B cell (primary cell): ENCODE measurements at places on chromosomes 1 and 21.

- no peaks in the 10 kb centered on the region for H3K4me1 ChIP-seq
- no peak for DNase-seq
- H3K4me3 ChIP-seq: no peak overlapping the region
- H3K27ac ChIP-seq: no peak overlapping the region
Measured at GRCh38 chr1:221001167-221001566, 121.9 kb downstream of the HLX start.

GRCh38 chr1:231958448-231958847 lies 331.9 kb downstream of the DISC1 start:
- no peaks in the 10 kb centered on the region for H3K4me1 ChIP-seq
- H3K27me3 ChIP-seq: no peaks in the 10 kb centered on the region
- H3K36me3 ChIP-seq: no peaks in the 10 kb centered on the region
- H3K4me3 ChIP-seq: no peak overlapping the region

- no peak overlapping the region for H3K27ac ChIP-seq
- H3K36me3 ChIP-seq: no peaks in the 10 kb centered on the region
- H3K27me3 ChIP-seq: no peaks in the 10 kb centered on the region
- no peak for DNase-seq
Measured at GRCh38 chr1:78682496-78682895, 32.9 kb downstream of the IFI44 start.

GRCh38 chr1:218817691-218818465 lies 355.8 kb upstream of the LYPLAL1 start:
- no peak overlapping the region for H3K4me3 ChIP-seq
- no peaks in the 10 kb centered on the region for H3K36me3 ChIP-seq
- no peak overlapping the region for H3K27ac ChIP-seq
- no peaks in the 10 kb centered on the region for H3K27me3 ChIP-seq
- DNase-seq: no peak

- peaks cover 6% of the 10 kb centered on the region for H3K27me3 ChIP-seq
- no peak overlapping the region for H3K27ac ChIP-seq
- H3K4me3 ChIP-seq: no peak overlapping the region
- DNase-seq: peak; percentile 33
- no peaks in the 10 kb centered on the region for H3K4me1 ChIP-seq
- no peaks in the 10 kb centered on the region for H3K36me3 ChIP-seq
Measured at GRCh38 chr1:152479792-152480595, 30.6 kb upstream of the LCE5A start.

GRCh38 chr1:210633636-210634035 lies 304.9 kb downstream of the HHAT start:
- DNase-seq: no peak
- no peak overlapping the region for H3K27ac ChIP-seq
- H3K4me3 ChIP-seq: no peak overlapping the region
- no peaks in the 10 kb centered on the region for H3K27me3 ChIP-seq

DNA sequence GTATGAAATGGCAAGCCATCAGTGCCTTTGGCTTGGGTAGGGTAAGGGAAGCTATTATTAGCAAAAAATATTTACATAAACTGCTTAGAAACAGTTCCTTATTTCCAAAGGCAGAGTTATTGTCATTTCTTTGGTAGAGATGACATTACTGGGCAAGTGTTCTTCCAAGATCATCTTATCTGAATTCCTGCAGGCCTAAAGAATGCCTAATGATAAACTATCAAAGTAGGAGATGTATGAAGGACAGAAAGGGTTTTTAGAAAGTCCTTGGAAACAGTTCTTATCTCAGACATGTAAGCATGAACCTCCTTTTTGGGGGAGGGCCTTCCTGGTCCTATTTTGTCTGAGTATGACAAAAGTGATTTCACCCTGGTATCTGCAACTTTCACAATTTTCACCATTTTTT lies 5.1 kb upstream of the FRRS1 start:
- DNase-seq: no peak
- H3K27ac ChIP-seq: no peak overlapping the region
- peaks cover 3% of the 10 kb centered on the region for H3K4me1 ChIP-seq
- no peaks in the 10 kb centered on the region for H3K27me3 ChIP-seq
- no peak overlapping the region for H3K4me3 ChIP-seq

- no peaks in the 10 kb centered on the region for H3K36me3 ChIP-seq
- no peak overlapping the region for H3K27ac ChIP-seq
Measured at GRCh38 chr21:33708874-33709273, 66.6 kb downstream of the ITSN1 start.

- H3K27me3 ChIP-seq: no peaks in the 10 kb centered on the region
- no peak for DNase-seq
- H3K27ac ChIP-seq: no peak overlapping the region
- peaks cover 4% of the 10 kb centered on the region for H3K4me1 ChIP-seq
- no peak overlapping the region for H3K4me3 ChIP-seq
Measured at GRCh38 chr21:44380876-44381275, 27.5 kb downstream of the TRPM2 start.

DNA sequence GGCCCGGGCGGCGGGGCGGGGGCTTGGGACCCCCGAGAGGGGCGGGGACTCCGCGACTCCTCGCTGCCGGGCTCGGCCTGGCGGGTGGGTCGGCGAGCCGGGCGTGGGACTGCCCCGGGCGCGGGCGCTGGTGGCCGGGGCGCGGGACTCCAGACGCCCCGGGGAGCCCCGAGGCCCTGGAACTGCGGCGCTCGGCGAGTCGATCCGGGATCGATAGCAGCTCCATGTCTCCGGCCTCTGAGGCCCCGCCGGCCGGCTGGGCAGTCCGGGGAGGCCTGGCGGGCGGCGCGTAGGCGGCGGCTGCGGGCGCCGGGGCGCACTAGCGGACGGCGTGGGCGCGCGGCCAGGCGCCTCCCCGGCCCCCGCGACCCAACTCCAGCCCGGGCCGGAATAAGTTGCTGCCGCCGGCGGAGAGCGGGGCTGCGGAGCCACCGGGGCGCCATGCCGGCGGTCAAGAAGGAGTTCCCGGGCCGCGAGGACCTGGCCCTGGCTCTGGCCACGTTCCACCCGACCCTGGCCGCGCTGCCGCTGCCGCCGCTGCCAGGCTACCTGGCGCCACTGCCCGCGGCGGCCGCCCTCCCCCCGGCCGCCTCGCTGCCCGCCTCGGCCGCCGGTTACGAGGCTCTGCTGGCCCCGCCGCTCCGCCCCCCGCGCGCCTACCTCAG lies 400 bp downstream of the SAMD11 start:
- no peak overlapping the region for H3K4me3 ChIP-seq
- peak; percentile 41 for DNase-seq
- H3K4me1 ChIP-seq: peaks cover 49% of the 10 kb centered on the region
- H3K36me3 ChIP-seq: no peaks in the 10 kb centered on the region
- peaks cover 51% of the 10 kb centered on the region for H3K27me3 ChIP-seq

DNA sequence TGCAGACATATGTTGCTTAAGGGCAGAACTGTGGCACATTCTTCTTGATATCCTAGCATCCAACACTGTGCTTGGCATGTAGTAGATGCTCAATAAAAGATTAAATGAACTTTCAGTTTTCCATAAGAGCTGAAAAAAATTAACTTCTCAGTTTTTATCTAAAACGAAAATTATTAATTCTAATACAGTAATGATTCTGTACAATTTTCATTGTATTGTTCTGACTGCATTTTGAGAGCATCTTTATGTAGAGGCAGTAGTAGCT lies 46.6 kb downstream of the FGGY start:
- no peaks in the 10 kb centered on the region for H3K27me3 ChIP-seq
- DNase-seq: no peak
- peaks cover 5% of the 10 kb centered on the region for H3K36me3 ChIP-seq
- H3K27ac ChIP-seq: no peak overlapping the region
- H3K4me3 ChIP-seq: no peak overlapping the region
- no peaks in the 10 kb centered on the region for H3K4me1 ChIP-seq

DNA sequence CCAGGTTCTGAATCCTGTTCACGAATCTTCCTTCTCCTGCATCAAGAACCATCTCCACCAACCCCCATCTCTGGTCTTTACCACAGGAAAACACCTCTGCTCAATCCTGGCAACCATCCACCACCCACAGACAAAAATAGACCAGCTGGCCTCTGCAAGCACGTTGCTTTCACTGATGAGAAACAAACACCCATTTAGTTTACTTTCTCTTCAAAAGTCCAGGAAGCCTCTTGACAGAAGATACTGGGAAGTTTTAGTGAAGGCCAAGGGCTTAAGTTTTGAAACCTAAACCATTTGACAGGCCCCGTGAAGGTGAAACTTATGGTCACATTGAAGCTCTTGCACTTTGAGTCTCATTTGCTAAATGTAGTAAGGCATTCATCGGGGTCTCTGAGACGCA lies 122.6 kb upstream of the PPP2R5A start:
- no peak overlapping the region for H3K4me3 ChIP-seq
- H3K4me1 ChIP-seq: peaks cover 7% of the 10 kb centered on the region
- H3K27ac ChIP-seq: no peak overlapping the region
- H3K27me3 ChIP-seq: no peaks in the 10 kb centered on the region

GRCh38 chr1:64923294-64923718 lies 43.0 kb downstream of the JAK1 start:
- H3K36me3 ChIP-seq: peaks cover 9% of the 10 kb centered on the region
- H3K4me1 ChIP-seq: peaks cover 71% of the 10 kb centered on the region
- no peak overlapping the region for H3K4me3 ChIP-seq
- no peak for DNase-seq
- no peak overlapping the region for H3K27ac ChIP-seq
- no peaks in the 10 kb centered on the region for H3K27me3 ChIP-seq

DNA sequence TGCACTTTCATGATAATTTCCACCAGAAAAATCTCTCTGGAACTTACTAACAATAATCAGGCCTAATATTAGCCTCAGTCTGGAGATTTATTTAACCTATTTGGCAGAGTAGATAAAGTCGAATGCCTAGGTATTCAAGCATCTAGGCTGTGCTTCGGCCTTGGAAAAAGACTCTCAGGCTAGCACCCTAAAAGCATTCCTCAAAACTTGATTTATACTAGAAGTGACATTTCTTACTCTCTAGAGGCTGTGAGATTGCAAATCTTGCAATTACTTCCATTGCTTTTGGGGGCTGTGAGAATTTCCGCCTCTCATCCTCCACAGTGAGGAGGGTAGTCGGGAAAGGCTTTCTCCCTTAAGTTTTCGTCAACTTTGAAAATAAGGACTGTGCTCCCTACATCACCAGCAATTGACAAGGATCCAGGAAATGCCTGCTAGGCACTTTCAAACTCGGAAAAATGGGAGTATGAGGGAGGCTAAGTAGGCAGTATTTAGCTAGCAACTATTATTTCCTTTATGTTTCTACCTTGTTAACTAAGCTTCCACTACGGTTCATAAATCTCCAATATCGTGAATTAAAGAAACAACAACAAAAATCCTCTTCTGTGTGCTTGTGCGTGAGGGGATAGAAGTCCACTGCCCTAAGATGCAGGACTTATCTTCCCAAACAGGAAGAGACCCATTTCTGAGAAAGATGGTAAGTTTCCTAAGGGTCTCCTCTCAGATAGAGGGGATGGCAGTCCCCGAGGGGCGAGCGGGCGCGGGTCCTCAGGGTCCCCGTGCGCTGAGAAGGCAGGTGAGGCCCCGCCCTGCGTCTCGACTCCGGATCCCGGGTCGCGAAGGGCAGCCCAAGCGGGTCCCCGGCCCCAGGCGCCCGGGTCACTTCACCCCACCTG lies 1.1 kb upstream of the LMO4 start:
- DNase-seq: no peak
- no peaks in the 10 kb centered on the region for H3K36me3 ChIP-seq
- H3K4me3 ChIP-seq: peak overlapping the region; percentile 28
- peaks cover 25% of the 10 kb centered on the region for H3K4me1 ChIP-seq
- no peaks in the 10 kb centered on the region for H3K27me3 ChIP-seq
- H3K27ac ChIP-seq: peak overlapping the region; percentile 89

DNA sequence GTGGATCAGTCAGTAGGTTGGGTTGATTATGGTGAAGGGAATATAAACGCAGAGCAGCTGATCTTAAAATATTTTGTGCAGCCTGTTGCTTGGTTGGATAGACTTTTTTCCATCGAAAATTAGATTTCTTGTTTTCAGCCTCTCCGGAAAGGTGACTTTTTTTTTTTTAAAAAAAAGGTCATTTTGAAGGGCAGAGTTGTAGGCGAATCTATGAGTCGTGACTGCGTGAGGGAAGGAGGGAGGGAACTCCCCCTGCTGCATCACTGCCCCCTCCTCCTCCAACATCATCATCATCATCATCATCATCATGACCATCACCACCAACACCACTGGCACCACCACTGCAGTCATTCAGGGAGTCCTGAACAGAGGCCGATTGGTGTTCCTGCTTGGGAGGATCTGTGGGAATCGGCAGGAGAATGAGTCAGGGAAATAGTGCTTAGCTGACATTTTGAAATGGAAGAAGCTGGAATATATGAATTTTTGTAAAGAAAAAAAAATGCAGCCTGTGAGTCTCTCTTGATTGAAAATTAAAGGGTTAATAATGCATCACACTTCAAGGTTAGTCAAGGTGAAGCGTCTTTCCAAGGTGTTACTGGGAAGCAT lies 1.2 kb downstream of the ATP1B1 start:
- H3K4me3 ChIP-seq: peak overlapping the region; percentile 78
- H3K27me3 ChIP-seq: peaks cover 46% of the 10 kb centered on the region
- H3K27ac ChIP-seq: no peak overlapping the region
- H3K4me1 ChIP-seq: peaks cover 18% of the 10 kb centered on the region
- DNase-seq: no peak

DNA sequence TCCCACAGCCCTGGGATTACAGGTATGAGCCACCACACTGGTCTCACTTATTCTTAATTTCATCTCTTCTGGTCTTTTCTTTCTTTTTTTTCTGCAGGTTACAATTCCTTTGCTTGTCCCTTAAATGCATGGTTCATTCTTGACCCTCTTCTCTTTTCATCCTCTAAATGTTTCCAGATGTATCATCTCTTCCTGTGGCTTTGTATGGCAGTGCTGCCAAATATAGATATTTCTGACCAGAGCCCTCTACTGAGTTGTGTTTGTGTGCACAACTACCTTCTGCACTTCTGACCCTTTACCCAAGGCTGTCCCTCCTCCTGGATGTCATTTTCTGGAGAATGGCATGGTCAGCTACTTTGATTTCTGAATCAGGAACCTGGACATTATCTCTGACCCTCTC lies 32.5 kb downstream of the OLFML3 start:
- DNase-seq: no peak
- H3K27ac ChIP-seq: no peak overlapping the region
- no peak overlapping the region for H3K4me3 ChIP-seq

DNA sequence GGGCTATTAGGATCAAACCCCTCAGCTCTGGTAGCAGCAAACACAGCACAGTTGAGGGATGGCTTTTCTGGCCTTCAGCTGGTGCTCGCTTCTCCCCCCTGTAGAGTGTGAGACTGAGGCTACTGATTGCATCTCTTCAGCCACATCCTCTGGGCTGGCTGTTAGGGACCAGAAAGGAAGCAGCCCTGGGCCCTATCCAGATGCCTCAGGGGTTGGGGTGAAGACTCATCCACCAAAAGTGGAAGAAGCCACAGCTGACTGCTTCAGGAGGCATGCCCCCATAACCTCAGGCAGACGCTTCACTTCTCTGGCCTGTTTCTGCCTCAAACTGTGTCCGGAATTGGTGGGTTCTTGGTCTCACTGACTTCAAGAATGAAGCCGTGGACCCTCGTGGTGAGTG lies 6.2 kb upstream of the TMEM200B start:
- H3K4me1 ChIP-seq: peaks cover 2% of the 10 kb centered on the region
- no peaks in the 10 kb centered on the region for H3K36me3 ChIP-seq
- no peak for DNase-seq

DNA sequence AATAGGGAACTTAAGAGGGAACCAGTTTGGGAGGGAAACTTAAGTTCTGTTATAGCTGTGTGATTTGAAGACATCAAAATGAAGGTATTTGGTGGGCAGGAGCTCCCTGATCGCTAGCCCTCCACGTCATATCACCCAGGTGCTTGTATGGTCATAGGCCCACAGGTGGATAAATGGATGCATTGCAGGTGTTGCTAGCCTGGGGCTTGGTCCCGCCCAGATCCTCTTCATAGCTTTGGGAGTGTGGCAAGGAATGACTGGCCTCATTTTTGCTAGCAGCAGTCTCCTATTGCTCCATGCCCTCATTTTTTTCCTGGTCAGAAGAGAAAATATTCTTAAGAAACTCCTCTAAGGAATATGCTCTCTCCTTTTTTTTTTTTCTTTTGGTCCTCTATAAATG lies 11.3 kb downstream of the GNPAT start:
- no peak for DNase-seq
- no peak overlapping the region for H3K27ac ChIP-seq
- H3K27me3 ChIP-seq: no peaks in the 10 kb centered on the region
- H3K4me3 ChIP-seq: no peak overlapping the region
- H3K4me1 ChIP-seq: no peaks in the 10 kb centered on the region
- H3K36me3 ChIP-seq: peaks cover 36% of the 10 kb centered on the region
